ENCODE measurements at places on chromosomes 7 and 10.

DNA sequence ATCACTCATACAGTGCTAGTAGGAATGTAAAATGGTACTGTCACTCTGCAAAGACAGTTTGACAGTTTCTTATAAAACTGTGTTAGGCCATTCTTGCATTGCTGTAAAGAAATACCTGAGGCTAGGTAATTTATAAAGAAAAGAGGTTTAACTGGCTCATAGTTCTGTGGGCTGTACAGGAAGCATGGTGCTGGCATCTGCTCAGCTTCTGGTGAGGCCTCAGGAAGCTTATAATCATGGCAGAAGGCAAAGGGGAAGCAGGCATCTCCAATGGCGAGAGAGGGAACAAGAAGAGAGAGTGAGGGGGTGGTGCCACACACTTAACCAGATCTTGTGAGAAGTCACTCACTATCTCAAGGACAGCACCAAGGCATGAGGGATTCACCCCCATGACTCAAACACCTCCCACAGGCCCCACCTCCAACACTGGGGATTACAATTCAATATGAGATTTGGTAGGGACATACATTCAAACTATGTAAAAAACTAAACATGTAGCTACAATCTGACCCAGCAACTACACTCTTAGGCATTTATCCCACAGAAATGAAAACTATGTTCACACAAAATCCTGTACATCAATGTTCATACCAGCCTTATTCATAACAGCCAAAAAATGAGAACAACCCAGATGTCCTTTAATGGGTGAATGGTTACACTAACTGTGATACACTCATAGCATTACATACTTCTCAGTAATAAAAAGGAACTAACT, 5.0 kb downstream of the ALDH18A1 start:
- DNase-seq: no peak

DNA sequence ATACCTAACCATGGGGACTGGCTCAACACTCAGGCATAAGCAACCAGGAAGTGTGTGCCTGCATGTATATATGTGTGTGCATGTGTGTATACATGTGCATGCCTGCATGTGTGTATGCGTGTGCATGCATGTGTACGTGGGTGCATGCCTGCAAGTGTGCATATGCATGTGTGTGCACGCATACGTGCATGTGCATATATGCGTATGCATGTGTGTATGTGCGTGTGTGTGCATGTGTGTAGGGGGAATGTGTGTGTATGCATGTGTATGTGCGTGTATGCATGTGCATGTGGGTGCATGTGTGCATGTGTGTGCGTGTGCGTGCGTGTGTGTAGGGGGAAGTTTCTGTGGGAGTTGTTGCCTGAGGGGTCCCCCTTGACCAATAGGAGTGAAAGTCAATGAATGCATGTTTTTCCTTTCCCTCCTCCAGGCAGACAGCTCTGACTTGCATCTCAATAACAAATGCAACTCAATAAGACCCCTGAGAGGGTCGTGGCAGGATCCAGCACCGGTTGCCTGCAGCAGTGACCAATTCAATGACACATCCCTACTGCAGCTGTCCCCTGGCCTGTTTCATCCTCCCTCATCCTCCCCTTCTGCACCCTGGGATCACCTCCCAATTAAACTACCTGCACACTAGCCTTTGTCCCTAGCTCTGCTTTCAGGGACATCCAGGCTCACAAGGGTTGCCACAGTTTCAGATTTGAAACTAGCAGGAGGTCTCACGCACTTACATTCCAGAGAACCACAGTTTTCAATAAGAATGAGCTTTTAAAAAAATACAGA, 27.0 kb upstream of the FZD8 start:
- no peak for DNase-seq

GRCh38 chr7:29471444-29472138, 92.0 kb upstream of the PRR15 start:
- DNase-seq: no peak

- DNase-seq: no peak
Measured at GRCh38 chr10:114933588-114933987, 4.4 kb upstream of the TRUB1 start.

DNA sequence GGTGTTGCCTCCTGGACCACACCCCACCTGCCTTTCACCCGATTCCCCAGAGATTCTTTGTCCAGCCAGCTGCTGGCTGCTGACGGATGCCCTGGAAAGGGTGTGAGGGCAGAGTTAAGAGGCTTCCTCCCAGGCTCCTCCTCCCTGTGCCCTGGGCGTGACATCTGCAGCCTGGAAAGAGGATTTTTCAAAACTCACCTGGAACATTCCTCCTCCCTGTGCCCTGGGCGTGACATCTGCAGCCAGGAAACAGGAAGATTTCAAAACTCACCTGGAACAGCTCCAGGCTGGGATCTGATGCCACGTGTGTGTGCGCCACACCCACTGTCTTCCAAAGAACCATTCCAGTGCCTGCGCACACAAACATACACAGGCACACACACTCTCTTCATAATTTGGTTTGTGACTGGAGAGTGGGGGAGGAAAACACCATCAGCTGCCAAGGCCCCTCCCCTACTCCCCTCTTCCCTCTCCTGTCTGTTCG, 5.2 kb downstream of the MARVELD1 start:
- DNase-seq: no peak

DNA sequence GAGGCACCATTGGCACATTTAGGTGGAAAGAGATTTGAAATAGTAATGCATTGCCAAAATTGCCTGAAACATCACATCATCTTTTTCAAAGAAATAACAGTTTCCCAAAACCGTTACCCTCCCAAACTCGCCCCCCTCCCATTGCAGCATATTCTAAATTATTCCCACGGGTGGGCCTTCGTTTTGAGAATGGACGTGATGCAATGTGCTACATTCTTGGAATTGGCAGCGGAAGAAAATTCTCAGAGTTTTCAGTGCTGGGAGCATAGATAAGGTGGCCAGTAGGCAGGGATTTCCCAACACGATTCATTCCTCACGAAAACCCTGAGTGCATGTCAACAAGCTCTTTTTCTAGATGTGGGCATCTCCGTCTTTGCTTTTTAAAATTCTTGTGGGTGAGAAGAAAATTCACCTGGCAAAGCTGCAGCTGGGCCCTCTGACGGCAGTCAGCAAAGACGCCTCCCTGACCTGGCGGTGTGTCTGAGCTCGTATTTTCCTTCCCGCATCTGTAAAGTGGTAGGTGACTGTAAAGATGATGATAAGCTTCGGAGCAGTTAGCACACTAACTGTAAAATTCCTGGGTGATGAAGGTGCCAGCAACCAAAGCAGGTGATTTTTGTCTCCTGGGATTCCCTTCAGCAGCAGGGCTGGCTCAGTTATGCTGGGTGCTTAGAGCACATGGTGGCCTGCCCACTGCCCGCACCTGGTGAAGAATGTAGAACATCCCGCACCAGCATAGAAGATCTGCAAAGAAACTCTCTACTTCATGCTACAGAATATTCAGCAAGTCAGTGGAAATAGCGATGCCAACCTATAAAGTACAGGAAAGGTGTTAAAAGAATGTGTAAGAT, 141.9 kb upstream of the KLF6 start:
- no peak for DNase-seq

- DNase-seq: no peak
Measured at GRCh38 chr7:158613481-158613880, 25.9 kb upstream of the PTPRN2 start.

- DNase-seq: no peak
Measured at GRCh38 chr7:155071121-155071651, 1.1 kb downstream of the HTR5A start.

DNA sequence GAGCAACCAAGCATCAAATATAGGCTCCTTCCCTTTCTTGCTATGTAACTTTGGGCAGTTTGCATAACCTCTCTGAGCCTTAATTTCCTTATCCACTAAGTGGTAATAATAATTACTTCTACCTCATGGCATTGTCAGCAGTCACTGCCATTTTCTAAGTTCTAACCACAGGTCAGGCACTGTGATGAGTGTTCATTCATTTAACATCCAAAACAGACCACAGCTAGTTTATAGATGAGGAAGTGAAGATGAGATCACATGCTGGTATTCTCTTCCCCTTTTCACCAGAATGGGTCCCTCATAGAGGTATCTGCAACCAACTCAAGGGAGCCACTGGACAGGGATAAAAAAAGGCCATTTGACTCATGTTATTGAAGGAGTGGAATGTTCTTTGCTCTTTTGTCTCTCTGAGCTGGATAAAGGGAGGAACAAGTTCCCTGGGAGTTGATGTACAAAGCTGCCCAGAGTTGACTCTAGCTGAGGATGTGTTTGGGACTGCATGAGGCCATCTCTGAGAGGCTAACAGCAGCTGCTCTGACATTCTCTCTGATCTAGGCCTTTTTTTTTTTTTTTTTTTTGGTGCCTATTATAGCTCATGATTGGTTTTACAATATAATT, 65.0 kb downstream of the DNAJC12 start:
- DNase-seq: no peak

GRCh38 chr7:81491573-81491972, 278.3 kb downstream of the HGF start:
- no peak for DNase-seq

DNA sequence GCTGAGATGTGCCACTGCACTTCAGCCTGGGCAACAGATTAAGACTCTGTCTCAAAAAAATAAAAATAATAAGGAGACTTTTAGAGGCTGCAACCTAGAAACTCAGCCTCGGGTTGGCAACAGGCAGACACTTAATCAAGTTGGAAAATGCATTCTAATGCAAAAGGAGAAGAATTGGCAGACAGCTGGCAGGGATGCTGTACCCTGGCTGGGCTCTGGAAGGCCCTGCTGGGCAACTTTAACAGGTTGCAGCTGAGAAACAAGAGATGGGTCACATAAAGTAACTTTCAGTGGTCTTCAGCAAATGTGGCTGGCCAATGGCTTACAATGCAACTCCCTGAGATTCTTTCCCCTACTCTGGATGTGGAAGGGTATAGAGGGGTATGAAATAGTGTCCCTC, 1225.7 kb downstream of the TYW1 start:
- no peak for DNase-seq

DNA sequence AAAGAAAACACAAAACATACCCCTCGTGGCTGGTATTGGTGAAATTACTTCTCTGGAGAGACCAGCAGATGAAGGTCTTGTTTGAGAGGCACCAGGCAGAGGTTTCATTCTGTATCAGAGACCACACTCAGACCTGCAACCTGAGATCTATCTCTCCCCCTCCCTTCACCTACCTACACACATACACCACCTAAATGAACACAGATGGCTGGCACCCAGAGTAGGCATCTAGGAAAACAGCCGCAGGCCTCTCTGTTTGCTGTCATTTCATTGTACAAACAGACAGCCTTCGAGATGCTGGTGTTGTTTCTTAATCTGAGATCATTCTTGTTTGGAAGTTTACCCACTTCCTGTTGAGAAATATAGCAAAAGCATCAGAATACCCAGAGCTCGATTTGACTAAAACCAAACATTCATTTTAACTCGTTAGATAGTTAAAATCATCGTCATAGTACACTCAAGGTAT, 173.9 kb upstream of the SLC25A13 start:
- no peak for DNase-seq

- no peak for DNase-seq
Measured at GRCh38 chr10:70993051-70993450, 104.7 kb upstream of the PCBD1 start.

DNA sequence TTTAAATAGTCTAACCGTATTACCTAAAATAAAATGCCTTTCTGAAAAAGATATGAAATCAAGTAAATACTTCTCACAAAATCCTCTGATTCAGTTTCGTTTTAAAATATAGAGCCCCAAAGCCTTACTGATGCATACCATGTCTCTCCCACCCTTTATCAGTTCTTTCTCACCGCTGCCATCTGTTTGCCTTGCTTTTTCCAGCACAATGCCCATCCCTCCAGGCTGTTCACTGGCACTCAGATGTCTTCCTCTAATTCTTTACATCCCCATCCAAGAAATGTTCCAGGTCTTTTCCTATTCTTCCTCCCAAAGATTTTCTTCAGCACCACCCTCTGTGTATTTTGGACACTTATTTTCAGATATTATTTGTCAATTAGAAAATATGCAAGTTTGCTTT, 116.5 kb upstream of the LRRN3 start:
- DNase-seq: no peak

DNA sequence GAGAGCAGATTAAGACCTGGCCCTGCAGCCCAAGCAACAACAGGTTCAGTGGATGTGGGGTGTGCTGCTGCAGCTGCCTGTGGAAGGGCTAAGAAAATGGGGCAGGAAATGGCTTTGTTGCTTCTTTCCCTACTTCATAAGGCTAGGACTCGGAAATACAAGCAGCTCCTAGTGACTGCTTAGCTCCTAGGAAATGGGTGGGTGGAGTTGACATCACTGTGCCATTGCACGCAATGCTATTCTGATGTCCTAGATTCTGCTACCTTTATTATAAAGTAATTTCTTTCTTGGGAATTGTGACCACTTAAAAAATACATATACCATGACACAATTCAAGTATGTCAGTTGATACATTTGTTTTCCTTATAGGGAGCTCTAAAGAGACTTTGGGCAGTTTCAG, 155.8 kb downstream of the FANK1 start:
- no peak for DNase-seq

- no peak for DNase-seq
Measured at GRCh38 chr10:32268788-32269187, 78.2 kb downstream of the EPC1 start.
